ENCODE measurements at places on chromosomes 1 and 21. TPM values are rescaled to one million over a fixed set of nuclear protein-coding genes. Genes with fewer than 3 reads are reported as not detected.

ARF1 gene
- total RNA-seq = 218 TPM

GPR37L1 gene
- total RNA-seq = not detected

C1orf52 gene
- total RNA-seq = 32.4 TPM

TXNIP gene
- 2,317 TPM for total RNA-seq

JAM2 gene
- total RNA-seq = under 0.01 TPM

TENT5C gene
- total RNA-seq = 69.2 TPM

HLX gene
- 7.6 TPM for total RNA-seq

RYR2 gene
- 0.21 TPM for total RNA-seq

SLC35D1 gene
- 13.6 TPM for total RNA-seq

FAM72C gene
- 0.10 TPM for total RNA-seq

BCAR3 gene
- total RNA-seq = 1.4 TPM

MPL gene
- 2.3 TPM for total RNA-seq

IVL gene
- not detected for total RNA-seq

MSH4 gene
- 0.31 TPM for total RNA-seq

MAP10 gene
- 1.0 TPM for total RNA-seq

PLEKHA6 gene
- total RNA-seq = under 0.01 TPM

VHLL gene
- total RNA-seq = not detected

OR2L5 gene
- not detected for total RNA-seq

SLC30A2 gene
- total RNA-seq = not detected

MDM4 gene
- 169 TPM for total RNA-seq

TRIM67 gene
- total RNA-seq = under 0.01 TPM

HSD3B1 gene
- not detected for total RNA-seq

LRRC53 gene
- not detected for total RNA-seq

PCP4L1 gene
- total RNA-seq = not detected

REN gene
- total RNA-seq = not detected

CAPN8 gene
- total RNA-seq = not detected
